NCI-H446 treated with DMSO at 0.1 percent for 48 hours (cell line): ENCODE measurements at places on chromosomes 4 and X.

GRCh38 chr4:150236626-150237025 is 158.4 kb downstream of the DCLK2 start:
- no peak for DNase-seq

DNA sequence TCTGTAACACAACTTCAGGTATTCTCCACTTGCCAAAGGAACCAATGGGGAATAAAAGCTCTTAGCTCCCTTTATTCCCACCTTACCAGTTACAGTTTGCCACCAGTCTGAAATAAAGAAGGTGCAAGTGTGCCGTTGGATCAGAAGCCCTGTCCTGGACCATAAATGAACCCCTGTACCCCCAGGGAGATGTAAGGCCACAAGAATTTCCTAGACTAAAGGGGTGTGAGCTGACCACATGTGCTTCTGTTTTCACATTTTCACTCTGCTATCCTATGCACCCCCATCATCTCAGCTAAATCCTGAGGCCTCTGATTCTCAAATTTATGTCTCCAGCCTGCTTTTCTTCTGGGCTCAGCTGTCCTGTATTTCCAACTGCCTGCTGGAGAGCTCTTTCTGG is 221.2 kb downstream of the SPRY1 start:
- DNase-seq, result no peak

DNA sequence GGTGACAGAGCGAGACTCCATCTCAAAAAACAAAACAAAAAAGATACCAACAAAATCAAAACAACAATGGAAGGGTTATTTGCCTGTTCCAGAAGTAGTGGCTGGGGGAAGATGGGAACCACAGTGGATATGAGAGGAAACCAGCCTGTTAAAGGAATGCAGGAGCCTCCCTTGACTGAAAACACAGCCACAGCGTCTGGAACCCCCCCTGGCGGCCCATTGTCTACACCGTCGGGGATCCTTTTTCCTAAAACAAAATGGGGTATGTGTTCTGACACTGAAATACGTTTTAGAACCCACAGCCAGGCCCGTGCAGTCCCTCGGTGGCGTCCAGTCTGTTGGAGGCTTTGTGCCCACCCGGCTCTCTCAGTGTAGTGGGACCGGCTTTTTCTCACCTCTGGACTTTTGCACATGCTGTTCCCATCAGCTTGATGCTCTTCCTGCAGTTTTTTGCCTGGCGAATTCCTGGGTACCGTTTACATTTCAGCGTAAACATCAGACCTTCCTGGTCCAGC is 19.6 kb downstream of the PIGG start:
- DNase-seq, result no peak

DNA sequence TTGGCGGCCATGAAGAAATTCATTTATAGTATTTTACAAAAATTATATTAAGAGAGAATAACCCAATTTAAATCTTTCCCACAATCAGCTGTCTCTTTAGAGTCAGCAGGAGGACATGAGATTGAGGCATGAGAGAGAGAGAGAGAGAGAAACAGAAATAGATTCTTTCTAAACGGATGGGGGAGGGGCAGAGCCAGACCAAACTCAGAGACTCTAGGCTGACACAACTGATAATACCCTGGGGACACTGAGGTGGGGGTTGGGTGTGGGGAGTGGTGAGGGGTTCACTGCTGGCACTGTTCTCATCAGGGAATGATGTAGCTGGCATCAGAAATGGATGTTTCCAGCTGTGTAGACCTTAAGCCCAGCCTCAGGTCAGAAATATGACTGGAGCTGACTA is 20.5 kb upstream of the HOPX start:
- DNase-seq, result no peak

DNA sequence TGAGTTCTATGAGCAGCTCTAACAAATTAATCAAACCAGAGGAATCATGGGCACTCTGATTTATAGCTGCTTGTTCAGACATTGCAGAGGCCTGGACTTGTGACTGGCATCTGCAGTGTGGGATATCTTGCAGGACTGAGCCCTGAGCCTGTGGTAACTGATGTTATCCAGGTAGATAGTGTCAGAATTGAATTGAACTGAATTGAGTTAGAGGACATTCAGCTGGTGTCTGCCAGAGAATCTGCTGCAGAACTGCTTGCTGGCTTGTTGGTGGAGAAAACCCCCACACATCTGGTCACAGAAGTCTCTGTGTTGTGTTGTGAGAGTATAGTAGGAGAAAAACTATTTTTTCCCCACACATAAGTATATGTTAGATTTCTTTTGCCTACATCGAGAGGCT is 42.2 kb downstream of the SMIM20 start:
- DNase-seq, result no peak

GRCh38 chr4:42710329-42710728 is 53.4 kb upstream of the ATP8A1 start:
- DNase-seq, result no peak

GRCh38 chrX:109667986-109668385 is 43.0 kb upstream of the KCNE5 start:
- no peak for DNase-seq

DNA sequence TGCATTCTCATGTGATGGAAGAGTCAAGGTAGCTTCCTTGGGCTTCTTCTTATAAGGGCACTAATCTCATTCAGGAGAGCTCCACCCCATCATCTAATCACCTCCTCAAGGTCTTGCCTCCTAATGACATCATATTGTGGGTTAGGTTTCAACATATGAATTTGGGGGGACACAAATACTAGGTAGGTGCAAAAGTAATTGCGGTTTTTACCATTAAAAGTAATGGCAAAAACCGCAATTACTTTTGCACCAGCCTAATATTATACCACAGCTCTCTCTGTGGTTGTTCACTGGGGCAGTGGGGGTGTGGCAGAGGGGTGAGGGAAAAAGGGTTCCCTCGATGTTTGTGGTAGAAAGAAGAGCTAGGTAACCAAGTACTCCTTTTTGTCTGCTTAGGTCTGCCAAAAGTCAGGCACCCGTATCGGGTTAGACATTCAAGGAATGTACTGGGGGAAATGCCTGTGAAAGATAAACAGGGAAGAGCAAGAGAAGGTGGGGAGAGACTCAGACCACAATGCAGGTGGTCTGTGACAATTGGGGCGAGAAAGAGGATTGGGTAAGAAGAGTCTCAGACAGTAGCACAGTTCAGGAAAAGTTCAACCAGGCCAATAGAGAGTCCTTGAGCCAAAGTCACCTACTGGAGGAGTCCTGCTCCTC is 78.9 kb upstream of the MTM1 start:
- no peak for DNase-seq

DNA sequence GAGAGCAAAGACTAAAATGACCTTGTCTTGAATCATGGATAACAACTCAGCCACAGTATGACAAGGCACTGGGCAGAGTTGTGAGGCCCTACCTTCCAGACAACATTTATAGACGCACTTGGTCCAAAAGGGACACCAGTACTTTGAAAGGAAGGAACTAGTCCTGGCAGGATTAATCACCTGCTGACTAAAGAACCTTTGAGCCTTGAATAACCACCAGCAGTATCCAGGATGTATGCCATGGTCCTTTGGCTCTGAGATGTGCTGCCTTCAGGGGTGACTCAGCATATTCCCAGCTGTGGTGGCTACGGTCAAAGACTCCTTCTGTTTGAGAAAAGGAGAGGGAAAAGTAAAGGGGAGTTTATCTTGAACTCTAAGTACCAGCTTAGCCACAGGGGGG is 118.1 kb upstream of the PRR32 start:
- no peak for DNase-seq

DNA sequence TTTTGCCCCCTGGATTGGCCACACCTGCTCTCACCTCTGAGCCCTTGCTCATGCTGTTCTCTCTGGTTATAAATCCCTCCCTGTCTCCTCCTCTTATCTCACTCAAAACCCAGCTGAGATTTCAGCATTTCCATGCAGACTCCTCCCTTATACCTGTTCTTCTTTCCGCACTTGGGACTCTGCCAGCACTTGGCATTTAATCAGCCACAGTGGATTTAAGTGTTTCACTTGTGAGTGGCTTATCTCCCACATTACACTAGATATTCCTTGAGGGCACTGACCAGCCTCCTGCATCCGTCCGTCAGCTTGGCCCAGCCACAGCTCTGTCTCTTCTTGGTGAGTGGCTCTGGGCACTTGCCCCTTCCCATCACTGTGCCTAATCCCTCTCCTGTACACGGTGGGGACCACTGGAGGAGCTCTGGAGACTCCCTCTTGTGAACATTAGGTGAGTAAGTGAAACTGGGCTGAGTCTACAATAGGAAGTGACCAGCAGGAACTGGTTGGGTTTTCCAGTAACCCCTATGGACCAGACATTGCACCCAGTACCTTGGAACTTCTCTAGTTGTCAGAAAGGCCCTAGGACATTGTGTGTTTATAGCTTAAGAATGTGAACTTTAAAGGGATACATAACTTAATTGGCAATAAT is 19.9 kb downstream of the FGFBP1 start:
- DNase-seq, result no peak

- DNase-seq, result no peak
Measured at GRCh38 chrX:153766098-153766817, 2.2 kb downstream of the PLXNB3 start.

DNA sequence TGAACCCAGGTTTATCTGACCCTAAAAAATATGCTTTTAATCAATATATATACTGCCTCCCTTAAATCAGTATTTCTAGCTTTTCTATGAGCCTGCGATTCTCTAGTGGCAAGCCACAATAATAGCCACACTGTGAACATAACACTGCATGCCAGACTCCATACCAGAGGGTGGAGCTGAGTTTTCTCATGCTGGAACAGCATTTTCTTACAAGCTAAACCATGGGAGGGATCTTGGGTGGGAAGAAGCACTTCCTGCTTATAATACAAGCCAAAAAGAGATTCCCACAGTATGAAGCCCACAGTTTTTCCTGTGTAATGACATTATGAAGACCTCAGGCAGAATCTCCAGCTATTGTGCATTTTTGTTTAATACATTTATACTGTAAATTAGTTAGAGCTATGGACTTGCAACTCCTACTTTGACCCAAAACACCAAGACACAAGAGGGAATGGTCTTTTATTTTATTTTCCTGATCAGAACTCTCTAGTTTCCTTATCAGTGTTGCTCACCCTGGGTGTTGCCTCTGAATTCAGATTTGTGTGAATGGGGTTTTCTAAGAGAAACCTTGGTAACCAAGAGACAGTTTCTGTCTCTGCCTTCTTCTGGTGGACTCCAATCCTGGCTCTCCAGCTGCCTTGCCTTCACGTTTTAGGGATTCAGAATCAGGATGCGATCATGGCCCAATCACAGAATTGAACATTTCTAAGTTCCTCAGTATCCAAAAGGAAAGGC is 74.5 kb upstream of the EOLA2 start:
- no peak for DNase-seq

DNA sequence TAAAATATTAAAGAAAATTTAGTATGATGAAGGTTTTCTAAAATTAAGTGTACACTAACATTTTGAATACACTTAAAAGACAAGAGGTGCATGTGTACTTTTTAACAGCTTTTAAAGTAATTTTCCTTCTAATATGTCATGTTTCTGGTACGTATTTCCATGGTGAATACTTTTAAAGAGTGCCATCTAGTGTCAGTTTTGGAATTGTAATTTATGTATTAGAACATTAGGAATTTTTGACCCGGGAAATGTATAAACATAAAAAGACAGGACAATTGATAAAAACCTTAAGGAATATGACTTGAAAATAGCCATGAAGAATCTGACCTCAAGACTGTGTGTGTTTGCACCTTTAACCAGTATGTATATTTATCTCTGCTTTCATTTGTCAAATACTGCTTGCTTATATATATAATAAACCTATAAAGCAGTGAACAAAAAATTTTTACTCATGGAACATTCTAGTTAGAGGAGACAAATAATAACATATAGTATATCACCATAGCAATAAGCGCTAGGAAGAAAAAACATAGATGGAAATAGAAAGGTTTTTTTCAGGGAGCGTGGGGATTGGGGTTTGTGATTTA is 7.2 kb downstream of the GSTCD start:
- DNase-seq, result peak; percentile 31

- DNase-seq, result no peak
Measured at GRCh38 chr4:13612569-13612968, 15.0 kb downstream of the BOD1L1 start.

DNA sequence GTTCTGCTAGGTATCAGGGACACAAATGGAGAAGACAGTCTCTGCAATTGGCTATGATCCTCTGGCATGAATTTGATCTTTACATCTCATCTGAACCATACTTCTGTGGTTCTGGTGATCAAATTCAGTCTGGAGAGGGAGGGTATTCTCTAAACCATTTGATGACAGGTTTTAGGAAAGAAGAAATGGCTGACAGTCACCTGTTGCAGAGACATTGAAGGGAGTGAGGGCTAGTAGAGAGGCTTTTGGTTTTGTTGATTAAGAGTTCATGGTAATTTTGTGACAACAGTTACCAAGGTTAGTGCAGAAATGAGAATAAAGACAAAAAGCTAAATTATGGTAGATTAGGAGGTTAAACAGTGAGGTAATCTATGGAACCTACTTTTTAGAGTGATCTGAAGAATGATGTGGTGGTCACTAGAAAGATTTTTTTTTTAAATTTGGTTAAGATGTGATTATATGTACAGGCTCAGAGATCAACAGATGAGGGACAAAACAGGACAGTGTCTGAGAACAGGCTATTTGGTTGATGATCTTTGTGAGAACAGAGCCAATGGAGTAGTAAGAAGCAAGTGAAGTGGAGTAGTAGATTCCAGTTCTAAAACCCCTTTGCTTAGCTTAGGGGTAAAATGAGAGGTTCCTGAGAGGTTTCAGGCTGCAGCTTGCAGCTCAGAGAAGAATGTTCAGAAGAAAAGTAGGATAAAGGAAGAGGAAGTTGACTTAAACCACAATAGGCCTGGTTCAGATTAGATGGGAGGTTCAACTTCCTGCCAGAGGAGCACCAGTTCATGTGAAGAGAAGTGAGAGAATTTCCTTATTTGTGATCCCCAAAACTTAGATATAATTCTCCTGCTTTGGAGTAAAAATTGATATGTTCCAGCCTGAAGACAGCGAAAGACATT is 34.7 kb downstream of the VSIG4 start:
- no peak for DNase-seq

GRCh38 chrX:126170720-126171119 is 4.6 kb upstream of the DCAF12L2 start:
- no peak for DNase-seq

DNA sequence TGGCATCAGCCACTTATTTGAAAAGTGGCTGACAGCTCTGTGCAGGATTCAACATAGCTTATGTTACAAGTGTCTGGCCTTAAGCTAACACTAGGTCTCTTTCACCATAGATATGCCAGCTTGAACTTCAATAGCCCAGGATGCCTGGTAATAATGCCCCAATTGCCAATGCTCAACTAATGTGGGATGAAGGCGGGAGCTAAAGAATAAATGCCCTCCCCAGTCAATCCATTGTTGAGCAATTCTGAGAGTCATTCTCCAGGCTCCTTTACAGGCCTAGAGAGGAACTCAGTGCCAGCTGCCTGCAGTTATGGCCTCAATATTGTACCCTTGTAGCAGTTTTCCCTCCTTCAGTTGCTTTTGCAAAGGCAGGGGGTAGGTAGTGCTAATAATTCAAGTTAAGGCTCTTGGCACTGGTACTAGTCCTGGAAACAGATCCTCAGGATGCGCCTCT is 460.2 kb downstream of the GABRG1 start:
- peak; percentile 33 for DNase-seq

DNA sequence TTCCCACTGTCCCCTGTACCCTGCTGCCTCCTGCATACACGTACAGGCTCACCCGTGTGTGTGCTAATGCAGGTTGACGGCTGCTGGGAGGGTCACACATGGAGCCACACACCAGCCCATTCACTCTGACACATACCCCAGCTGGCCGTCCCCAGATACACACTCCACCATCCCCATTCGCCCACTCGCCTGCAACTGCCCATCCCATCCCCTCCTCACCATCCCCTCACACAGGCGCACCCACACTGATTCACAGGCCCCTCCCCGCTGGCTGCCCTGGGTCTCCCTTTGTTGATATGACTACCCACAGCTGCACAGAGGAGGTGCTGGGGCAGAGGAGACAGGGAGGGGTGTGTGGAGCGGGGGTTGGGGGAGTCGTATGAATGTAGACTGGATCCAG is 25.7 kb downstream of the PJA1 start:
- no peak for DNase-seq
